Bronchial epithelial cell (primary cell): ENCODE measurements at places on chromosomes 7 and 10. TPM values are rescaled to one million over a fixed set of nuclear protein-coding genes. Genes with fewer than 3 reads are reported as not detected.

GRCh38 chr10:131679926-131680325, 220.9 kb upstream of the PPP2R2D start:
- no peak for DNase-seq

DNA sequence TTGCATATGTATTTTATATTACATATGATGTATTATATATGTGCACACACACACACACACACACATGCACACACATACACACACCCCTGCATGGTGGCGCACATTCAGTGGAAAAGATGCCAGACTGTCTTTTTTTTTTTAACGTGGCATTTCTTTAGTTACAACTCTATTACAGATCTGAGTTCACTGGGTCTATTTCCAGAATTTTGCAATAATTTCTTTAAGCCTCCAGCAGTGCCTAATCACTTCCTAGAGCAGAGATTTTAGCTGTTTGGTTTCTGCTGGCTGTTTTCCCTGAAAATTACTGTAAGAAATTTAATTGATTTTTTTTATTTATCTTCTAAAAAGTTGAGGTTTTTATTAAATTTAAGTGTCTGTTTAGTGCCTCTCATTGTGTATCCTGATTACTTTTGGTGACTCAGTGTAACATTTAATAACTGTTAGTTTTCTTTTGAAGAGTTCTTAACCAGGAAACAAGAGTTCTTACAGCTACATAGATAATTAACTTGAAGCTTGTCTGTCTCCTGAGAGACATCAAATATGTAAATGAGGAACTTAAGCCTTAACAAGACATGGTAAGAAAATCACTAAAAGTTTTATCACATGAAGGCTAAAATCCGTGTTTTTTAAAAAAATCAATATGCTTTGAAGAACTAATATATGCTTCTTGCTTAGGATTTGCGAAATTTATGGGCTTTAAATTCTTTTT, 232.0 kb downstream of the MDFIC start:
- no peak for DNase-seq

DNA sequence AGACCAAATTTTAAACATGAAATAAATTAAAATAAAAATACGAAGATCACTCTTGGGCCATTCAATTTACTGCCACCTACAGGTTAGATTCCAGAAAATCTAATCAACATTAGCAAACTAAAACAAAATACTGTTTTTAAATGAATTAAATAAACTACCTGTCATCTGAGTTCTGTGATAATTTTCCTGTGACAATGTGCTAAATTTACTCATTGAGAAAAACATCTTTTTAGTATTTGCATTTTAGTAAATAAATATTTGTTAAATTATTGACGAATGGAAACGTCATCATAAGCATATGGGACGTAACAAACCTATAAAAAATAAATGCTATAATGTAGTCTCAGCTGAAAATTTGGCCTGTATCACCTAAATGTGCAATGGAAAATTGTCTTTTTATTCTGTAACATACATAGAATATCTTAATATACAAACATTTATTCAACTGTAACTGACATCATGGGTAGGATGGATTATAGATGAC, 72.1 kb downstream of the ITGB8 start:
- peak; percentile 18 for DNase-seq

DNA sequence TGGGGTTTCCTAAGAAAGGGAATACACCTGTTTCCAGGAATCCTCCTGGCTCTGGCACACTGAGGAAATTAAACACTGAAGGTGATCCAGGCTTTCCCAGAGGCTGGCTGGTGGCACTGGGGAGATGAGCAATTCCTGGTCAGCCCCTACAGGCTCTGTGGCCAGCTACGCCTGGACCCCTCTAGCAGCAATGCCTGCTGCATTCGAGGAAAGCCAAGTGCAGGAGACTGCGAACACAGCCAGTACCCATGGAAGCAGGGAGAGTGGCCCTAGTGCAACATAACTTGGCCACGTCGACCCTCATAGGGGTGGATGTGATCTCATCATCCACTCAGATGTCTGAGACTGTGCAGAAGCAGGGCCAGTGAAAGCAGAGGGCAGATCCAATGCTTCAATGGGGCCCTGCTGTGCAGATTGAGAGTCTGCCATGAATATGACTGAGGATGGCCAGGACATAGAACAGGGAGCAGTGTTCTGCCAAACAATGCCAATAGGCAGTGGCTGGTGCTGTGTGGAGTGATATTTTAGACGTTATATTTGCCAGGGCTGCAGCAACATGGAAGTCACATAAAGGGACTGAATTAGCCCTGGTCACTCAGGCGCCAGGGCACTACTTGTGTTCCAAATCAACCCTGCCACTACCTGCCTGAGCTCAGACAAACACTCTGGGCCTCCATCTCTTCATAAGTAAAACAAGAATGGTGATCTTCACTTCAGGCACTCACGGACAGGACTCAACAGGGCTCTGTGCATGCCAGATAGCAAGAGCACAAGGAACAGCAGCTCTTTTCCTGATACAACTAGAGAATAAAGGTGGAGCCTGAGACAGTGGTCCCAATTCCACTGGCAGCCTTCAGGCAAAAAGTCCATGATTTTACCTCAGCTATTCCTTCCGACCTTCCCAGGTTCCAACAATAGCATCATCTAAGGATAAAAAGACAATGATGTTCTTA, 2.4 kb downstream of the ZNF488 start:
- DNase-seq = no peak

The LRRC4 gene
- total RNA-seq = under 0.01 and 0.64 TPM in 2 replicates

The LIPM gene
- total RNA-seq = not detected in 2 replicates
